Inflammatory macrophage treated with lipopolysaccharide for 4 hours (primary cell): ENCODE measurements at places on chromosomes 2 and 18.

GRCh38 chr18:58572181-58572580 is 56.7 kb downstream of the ALPK2 start:
- DNase-seq, result no peak

- no peak for DNase-seq
Observed at GRCh38 chr2:219521066-219521880, 7.0 kb downstream of the ASIC4 start.

DNA sequence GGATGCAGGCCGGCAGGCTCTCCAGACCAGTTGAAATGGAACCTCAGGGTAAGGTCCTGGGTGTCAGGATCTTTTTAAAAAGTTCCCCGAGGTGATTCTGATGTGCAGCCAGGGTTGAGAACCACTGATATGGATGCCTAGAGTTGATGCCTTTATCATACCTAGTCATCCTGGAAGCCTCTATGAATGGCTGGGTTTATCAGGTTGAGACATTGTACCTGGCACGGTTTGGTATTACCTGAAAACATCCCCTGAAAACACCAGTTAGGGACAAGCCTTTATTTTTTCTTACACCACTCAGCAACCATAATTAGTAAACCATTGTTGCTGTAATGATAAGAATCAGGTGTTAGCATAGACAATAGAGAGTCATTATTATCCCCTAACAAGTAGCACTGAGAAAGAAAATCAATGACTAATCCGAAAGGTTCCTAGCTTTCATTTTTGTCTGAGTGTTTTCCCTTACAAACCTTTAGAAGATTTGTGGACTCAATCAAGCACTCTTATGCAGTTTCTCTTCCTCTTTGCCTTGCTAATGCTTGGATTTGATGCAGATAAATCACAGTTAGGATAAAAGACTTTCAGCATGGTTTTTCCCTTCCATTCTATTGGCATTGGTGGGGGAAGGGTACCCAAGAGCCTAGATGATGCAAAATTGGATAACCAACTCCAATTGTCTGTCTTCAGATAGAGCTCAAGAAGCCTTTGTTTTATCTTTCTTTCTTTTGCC is 116.5 kb upstream of the LYPD6 start:
- peak; percentile 6 for DNase-seq

DNA sequence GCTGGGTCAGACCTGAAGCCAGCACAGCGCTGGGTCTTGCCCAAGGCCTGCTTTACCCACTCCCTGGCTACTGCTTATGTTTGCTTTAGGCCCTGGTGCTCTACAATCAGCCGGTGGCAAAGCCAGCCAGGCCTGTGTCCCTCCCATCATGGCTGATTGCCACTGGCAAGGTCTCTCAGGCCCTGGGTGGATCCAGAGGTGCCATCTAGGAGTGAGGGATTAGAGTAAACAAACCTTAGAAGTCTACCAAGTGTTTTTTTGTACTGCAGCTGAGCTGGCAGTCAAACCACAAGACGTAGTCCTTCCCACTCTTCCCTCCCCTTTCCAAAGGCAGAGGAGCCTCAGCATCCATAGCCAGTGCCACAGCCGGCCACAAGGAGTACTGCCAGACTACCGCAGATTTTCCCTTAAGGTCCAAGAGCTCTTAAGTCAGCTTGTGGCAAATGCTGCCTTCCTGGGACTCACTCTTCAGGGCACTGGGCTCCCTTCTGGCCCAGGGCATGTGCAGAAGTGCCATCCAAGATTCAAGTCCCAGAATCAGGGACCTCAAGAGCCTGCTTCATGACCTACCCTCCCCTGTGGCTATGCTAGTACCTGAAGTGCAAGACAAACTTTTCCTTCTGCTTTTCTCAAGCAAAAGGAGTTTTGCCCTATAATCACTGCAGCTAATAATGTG is 20.0 kb downstream of the IL1RL2 start:
- no peak for DNase-seq

DNA sequence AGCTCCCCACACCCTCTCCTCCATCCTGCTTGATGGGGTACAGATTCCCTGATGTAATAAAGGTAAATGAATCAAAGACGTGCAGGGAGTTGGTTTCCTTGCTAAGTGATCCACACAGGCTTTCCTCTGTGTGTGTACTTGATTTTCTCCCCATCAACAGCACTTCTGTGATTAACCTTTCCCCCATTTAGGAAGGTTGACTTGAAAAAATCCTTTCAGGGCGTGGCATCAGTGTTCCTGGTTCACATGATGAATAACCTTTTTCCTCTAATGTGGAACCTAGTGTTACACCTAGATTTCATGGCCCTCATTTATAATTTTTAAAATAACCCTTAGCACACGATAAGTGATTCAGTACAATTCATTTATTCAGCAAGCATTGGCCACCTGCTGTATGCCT is 115.0 kb downstream of the ICA1L start:
- DNase-seq, result no peak

- DNase-seq, result no peak
Observed at GRCh38 chr2:171858397-171858958, 35.6 kb downstream of the SLC25A12 start.

DNA sequence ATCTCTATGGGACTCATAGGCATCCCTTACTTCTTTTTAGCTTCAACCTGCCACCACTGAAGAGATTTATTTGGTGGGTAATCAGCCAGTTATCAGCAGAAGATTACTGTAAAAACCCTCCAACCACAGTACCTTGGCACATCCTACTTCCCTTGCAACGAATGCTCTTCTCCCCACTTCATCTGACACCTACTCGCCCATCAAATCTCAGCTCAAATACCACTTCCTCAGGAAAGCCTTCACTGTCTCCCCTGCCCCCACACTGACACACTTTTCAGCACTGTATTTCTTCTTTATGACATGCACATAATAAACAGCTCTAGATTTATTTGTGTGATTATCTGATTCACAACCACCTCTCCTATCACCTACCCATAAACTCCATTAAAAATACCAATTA is 3.1 kb downstream of the KDSR start:
- peak; percentile 12 for DNase-seq

GRCh38 chr2:215554689-215555498 is 119.0 kb upstream of the FN1 start:
- DNase-seq, result no peak

GRCh38 chr18:76808561-76808960 is 13.8 kb upstream of the ZNF236 start:
- DNase-seq, result no peak

DNA sequence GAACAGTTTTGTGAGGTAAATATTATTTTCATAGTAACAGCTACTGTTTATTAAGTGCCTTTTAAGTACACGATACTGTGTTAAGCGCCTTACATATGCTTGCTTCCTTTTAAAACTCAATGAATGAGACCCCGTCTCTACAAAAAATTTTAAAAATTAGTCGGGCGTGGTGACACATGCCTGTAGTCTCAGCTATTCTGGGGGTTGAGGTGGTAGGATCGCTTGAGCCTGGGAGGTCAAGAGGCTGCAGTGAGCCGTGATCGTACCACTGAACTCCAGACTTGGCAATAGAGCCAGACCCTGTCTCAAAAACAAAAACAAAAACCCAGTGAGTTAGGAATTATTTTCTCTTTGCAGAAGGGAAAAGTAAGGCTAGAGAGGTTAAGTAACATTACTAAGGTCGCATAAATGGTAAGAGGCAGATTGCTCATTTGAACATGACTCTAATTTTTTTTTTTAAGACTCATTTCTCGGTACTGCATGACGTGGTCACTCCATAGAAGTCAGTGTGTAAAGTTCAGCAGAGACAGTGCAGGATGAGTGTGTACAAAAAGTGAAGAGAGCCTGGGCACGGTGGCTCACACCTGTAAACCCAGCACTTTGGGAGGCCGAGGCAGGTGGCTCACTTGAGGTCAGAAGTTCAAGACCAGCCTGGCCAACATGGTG is 1.1 kb downstream of the METAP1D start:
- no peak for DNase-seq

DNA sequence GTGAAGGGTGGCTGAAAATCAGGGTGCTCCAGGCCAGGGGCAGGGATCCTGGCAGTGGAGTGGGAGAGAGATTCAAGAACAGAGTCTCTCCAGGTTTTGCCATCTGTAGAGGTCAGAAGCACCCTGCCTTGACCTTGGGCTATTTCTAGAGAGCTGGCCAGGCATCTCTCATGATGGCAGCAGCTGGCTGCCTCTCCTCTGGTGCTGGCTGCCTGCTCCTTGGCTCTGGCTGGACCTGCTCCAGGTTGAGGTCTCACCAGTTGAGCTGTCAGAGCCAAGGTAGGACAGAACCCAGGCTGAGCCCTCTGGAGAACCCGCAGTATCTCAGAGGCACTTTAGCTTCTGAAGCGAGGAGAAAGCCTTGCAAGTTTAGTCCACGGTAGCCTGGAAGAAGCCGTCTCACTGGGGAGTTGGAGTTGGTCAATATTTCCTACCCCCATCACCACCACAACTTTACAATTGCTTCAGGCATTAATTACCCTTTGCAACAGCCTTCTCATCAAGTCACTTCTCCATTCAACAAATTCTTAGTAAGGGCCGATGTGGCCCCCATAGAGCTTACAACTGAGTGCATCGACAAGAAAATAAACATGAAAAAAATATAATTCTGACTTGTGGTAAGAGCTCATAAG is 25.6 kb downstream of the GNLY start:
- DNase-seq, result no peak

GRCh38 chr2:186098821-186099220 is 360.2 kb downstream of the FSIP2 start:
- DNase-seq, result no peak

DNA sequence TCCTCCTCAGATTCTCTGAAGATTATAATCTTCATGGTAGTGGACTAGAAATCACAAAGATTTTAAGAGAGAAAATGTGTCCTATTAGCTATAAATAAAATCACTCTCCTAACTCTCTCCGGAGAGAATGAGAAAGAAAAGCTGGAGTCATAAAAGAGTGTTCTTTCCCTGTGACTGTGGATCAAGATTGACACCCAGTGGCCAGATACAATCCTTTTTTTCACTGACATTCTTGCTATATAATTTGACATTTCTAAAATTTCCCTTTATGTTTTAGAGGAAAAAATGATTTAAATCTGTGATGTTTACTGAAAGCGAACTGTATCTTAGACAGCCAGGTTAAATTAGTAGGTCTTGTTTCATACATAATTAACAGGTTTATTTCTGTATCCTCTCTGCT is 35.4 kb upstream of the LRP2 start:
- DNase-seq, result peak; percentile 4

DNA sequence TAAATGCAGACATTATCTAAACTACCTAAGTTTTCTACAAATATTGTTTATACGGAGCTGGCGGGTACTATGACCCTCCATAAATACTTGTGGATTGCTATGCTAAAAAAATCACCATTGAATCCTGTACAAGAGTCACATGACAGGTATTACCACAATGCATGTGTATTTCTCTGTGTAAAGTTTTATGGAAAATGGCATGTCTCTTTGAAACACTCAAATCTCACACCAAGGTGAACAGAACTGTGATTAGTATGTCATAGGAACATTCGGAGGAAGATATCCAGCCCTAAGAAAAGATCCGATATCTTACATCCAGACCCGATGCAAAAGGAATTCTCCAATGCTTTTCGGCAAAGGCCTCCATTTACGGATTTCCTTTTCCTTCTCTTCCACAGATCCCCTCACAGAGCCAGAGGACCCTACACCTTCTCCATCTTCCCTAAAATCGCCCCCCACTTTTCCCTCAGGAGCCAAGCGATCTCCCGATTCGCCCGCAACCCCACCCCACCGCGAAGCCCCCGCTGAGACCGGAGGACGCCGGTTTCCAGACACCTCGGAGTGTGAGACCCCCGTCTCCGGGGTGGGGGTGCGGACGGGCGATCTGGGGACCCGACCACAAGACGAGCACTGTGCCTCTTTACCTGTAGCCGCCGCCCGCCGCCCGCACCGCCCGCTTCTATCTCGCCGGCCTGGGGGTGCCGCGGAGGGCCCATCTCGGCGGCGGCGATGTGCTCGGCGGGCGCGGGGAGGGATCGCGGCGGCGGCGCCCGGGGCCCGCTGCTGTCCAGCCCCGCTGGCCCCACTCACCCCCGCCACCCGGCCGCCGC is 1.2 kb downstream of the SAP130 start:
- DNase-seq, result peak; percentile 12

GRCh38 chr2:37769551-37769950 is 98.1 kb upstream of the CDC42EP3 start:
- DNase-seq, result peak; percentile 34

DNA sequence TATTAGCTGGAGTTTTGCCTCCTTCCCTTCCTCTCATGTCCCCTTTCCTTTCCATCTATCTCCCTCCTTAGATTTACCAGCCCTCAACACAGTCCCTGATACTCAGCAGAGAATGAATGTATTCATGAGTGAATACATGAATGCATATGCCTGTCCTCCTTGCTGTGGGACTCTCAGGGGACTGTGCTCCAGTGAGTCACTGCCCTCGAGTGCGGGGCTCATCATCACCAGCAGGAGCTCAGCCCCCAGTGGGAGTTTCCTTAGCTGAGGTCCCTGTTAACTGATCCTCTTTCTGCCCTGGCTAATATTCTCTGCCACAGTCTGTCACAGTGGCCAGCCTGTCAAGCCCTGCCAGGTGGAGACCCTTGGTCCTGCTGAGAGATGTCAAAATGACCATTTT is 104.9 kb upstream of the LHCGR start:
- no peak for DNase-seq

GRCh38 chr2:3447789-3448317 is 68.4 kb downstream of the TRAPPC12 start:
- DNase-seq, result no peak

- no peak for DNase-seq
Observed at GRCh38 chr2:88809216-88809615, 117.7 kb downstream of the RPIA start.

DNA sequence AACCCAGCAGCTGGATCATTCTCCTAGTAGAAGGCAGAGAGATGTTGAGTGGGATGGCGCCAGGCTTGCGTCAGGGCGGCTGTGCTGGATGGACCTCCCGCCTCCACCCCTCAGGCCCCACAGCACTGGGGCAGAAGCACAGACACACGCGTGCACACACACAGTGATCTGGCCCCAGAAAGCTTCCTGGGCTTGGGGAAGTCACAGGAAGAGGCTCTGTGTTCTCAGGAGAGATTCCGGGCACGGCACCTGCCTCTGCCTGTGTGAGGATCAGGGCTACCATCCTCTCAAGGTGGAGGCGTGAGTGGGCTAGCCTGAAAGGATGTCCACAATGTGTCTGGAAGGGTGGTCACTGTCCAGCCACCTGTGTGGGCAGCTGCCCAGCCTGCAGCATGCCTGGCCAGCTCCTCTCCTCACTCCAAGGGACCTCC is 229.8 kb upstream of the HS6ST1 start:
- no peak for DNase-seq

GRCh38 chr2:119289642-119290041 is 66.0 kb downstream of the STEAP3 start:
- DNase-seq, result no peak

GRCh38 chr2:61419570-61419969 is 51.3 kb downstream of the USP34 start:
- peak; percentile 19 for DNase-seq
